Hematopoietic multipotent progenitor cell treated with erythropoietin and hydrocortisone succinate and interleukin-3 and kit ligand, for 6 days (in vitro differentiated cells): ENCODE measurements at places on chromosomes 5 and 9.

DNA sequence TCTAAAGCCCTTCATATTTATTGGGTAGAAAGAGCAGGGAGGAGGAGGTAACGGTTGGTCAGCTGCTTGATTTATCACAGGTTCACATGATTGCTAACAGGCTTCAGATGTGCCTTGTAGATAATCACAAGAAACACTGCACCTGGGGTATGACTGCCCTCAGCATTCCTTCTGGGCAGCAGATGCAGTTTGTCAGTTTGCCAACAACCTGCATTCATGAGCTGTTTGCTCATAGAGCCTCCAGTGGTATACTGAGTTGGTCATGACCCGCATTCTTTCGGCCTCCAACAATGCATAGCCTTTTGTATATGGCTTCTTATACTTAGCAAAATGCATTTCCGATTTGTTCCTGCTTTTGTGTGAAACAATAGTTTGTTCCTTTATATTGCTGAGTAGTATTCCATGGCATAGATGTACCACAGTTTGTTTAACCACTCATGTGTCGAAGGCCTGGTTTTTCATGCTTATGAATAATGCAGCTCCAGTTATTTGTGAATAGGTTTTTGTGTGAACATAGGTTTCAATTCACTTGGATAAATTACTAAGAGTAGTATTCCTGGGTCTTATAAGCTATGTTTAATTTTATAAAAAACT lies 83.6 kb downstream of the ARHGEF28 start:
- no peak for DNase-seq

- DNase-seq = no peak
Measured at GRCh38 chr5:87705876-87706275, 293.1 kb upstream of the CCNH start.

- no peak for DNase-seq
Measured at GRCh38 chr5:76670508-76670907, 45.4 kb upstream of the F2R start.

GRCh38 chr9:83536332-83536731 lies 1.9 kb downstream of the FRMD3 start:
- DNase-seq = no peak

DNA sequence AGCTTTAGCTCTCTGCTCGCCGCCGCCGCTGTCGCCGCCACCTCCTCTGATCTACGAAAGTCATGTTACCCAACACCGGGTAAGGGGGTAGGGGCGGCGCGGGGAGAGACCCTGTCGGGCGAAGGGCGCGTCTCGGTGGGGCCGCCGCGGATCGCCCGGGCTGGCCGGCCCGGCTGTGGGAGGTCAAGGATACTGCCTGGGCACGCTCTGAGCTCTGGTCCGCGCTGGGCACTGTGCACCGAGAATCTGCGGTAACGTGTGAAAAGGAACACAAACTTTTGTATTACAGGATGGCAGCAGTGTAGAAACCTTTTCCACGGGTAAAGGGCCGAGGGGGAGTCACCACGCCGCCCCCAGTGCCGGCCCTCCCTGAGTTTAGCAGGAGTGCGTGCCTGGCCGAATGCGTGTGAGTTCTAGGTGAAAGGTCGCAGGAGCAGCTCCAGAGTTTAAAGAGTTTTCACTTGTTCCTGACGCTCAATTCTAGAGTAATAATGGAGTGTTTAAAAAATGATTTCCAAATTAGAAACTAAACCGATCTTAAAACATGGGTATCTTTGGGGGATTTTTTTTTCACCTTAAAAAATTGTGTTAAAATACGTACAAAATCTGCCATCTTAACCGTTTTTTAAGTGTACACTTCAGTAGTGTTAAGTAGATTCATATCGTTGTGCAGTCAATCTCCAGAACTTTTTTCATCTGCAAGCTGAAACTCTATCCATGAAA lies at the start of gene HSDL2:
Gene HSDL2 (plus strand): TSS at position 7 of the 723 bp plus-strand sequence. CDS start 56 bp downstream, at position 63.
- DNase-seq = peak; percentile 69

DNA sequence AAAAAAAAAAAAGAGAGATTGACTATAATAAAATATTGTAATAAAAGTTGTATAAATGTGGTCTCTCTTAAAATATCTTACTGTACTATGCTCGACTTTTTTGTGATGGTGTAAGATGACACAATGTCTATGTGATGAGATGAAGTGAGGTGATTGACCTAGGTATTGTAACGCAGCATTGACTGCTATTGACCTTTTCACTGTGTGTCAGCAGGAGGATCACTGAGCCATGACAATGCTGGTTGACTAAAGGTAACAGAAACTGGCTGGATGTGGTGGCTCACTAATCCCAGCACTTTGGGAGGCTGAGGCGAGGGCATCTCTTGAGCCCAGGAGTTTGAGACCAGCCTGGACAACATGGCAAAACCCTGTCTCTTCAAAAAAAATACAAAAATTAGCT lies 78.6 kb upstream of the MYO10 start:
- no peak for DNase-seq

DNA sequence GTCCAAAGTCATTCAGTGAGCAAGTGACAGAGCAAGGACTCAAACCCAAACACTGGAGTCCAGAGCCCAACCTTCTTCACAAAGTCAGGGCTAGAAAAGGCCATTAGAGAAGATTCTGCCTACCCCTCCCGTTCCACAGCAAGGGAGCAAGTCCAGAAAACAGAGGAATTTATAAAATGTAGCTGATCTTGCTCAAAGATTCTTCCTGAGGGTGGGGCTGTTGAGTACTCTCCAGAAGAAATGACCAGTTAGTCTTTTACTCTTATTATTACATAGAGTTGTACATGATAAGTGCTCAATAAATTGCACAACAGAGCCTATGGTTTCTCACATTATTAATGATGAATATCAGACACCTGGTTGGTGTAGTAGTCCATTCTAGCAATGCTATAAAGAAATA lies 39.3 kb upstream of the HMHB1 start:
- DNase-seq = no peak

DNA sequence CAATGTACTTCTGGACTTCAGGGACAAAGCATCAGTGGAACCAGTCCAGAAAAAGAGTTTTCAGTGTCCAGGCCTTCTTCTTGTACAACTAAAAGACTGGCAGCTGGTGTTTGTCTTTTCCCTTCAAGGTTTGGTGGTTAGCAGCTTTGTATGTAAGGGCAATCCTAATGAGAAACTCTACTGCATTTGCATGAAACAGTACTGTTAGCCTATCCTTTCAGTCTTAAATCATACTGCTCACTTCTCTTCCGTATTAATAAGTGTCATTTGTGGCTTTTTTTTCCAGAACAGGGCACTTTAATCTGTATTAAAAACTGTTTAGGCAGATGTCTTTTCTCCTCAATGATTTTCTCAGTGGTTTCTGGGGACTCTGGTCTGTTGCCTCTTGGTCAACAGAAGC lies 48.9 kb downstream of the FAM174A start:
- DNase-seq = no peak

DNA sequence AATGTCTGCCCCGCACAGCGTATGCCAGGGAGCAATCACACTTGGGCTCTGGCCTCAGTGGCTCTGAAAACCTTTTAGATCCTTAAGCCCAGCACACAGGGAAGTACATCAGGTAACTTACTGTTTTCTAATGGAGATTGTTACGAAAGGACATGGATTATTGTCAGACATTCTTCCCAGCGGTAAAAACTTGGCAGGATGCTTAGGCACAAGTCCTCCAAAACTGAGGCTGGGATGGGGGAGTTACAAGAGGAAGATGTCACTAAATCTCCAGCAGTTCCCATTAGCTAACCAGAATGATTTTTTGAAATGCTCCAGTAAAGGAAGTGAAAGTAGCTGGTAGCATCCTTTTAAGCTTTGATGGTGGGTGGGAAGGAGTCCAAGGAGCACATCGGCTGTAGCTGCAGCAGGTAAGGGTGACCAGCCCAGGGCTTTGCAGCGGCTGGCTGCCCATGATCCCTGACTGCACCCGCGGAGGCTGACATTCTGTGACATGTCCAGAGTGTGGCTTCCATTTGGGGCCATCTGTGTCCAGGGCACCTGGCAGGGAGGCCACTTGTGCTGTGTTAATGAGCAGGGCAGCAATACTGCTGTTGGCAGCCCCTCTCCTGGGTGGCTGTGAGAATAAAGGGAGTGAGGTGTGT lies 165.8 kb downstream of the GADD45G start:
- DNase-seq = no peak

- DNase-seq = no peak
Measured at GRCh38 chr5:53556001-53556400, 4.4 kb upstream of the NDUFS4 start.

DNA sequence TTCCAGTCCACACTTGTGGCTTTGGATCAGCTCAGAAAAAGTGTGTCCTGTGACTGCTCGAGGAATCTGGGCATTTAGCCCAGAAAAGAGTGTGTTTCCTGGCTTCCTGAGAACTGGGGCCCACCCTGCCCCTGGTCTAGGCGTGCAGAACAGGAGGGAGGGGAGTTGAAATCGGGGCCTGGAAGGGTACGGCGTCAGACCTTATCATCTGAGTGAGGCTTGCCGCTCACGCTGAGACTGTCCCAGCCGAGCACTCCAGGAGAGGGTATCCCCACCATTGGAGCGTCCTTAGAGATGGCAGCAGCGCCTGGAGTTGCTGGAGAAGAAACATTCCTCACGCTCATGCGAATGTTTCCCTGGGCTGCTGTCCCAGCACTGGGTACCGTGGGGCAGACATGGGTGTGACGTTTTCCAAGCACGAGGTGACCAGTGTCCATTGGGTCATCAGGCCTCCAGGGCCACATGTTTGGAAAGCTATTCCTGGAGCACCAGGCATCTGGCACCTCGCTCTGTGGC lies 22.5 kb downstream of the NEK6 start:
- DNase-seq = peak; percentile 60

DNA sequence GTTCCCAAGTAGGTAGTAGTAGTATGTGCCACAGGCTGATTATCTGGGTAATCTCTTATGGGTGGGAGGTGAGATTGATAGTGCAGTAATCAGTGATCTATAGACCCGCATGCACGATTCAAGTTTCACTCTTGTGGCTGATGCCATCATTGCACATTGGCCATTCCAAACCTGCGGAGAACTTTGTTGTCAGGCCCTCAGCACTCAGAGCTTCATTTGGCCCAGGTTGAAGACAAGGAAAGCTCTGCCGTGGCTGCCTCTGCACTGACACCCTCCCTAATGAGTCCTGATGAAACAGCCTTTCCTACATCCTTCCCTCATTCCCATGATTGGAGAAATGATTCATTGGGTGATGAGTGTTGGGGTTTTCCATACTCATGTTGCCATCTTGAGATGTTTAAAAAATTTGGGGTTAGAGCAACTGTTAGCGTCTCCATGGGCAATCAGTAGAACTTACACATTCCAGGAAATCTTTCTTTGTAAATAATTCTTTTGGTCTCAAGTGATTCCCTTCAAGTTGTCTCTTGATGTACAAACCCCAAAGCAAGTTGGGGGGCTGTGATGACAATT lies 22.9 kb downstream of the PROP1 start:
- no peak for DNase-seq

DNA sequence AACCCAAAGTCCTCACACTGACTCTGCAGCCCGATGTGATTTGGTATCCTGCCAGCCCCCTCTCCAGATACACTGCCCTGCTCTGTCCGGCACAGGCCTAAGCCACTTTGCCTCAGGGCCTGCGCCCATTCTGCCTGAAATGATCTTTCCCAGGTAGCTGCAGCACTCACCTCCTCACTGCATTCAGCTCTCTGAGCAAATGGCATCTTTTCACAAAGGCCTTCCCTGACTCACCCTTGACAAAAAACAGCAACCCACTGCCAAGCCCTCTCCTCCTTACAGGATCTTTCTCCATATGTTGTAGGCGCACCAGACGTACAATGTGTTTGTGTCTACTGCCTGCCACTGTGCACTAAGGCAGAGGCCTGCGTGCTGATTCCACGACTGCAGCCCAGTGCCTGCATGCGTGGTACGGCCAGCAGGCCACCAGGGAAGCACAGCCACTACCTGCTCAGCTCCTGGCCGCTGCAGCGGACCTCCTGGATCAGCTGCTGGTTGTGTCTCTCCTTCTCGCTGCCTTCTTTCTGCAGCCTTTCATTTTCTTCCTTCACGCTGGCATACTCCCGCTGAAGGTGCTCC lies 171.2 kb downstream of the CDK5RAP2 start:
- no peak for DNase-seq

GRCh38 chr5:29950416-29951145 lies 1242.9 kb upstream of the CDH6 start:
- no peak for DNase-seq

DNA sequence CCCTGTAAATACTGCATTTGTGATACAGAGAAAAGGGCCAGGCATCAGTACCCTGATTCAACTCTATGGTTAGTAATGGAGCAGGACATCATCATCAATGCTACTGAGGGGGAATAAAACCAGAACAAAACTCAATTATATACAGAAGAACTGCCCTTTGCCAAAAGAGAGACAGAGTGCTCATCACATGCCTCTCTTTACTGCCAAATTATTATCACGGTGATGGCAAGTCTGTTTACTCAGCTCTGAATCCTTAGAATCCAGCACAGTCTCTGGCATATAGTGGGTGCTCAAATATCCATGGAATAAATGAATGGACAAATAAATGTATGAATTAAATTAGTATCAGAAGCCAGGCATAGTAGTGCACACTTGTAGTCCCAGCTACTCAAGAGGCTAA lies 130.2 kb downstream of the TTC39B start:
- no peak for DNase-seq

DNA sequence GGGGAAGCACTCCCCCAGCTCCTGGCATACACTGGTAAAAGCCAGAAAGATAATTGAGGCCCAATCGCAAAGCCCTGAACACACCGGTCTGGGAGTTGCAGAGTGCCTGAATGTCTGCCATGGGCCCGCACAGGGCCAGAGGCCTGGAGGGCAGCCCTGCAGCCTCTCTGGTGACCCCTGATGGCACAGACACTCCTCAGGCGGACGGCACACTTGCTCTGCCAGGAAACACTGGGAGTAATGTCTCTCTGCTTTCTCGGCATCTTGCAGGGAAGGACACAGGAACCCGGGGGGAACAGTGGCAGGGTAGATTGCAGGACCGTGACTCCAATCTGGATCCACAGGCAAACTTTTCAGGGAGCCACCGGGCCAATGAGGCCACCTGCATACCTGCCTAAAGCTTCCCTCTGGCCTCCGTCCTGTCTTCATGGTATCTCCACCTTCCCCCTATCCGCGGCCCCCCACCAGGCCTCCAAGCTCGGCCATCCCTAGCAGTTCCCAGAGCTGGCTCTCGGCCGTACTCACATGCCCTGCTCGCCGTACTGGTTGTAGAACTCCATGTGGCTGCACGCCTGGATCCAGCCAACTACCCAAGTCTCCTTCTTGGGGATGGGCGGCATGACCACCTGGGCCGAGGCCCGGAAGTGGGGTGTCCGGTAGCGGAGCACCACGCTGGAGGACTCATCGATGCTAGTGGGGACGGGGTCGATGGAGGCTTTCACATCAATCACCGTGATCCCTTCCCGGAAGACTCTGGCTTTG lies 797 bp downstream of the FAM78A start:
- peak; percentile 85 for DNase-seq

GRCh38 chr9:121308765-121309164 lies 40.8 kb downstream of the GSN start:
- no peak for DNase-seq
